ENCODE measurements at places on chromosomes 5 and 9.

DNA sequence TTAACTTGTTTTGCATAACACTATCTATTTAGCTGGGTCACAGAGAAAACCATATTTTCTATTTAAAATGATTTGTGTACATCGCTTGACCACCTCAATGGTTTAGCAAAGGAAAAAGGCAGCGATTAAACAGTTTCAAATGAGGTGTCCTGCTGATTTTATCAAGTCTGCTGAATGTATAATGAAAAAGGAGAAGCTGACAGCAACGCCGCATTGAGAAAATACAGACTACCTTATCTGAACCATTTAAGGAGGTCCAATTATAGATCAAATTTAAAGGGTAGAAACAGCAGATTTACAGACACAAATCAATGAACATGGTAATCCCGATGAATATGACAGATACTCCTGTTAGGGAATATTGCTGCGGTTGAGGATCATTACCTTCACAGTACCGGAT lies 29.6 kb downstream of the PSMB7 start:
- DNase-seq = no peak

- no peak for DNase-seq
Measured at GRCh38 chr5:143614831-143615230, 197.1 kb upstream of the HMHB1 start.

GRCh38 chr5:149486726-149487635 lies 64.3 kb downstream of the CSNK1A1 start:
- DNase-seq = no peak

DNA sequence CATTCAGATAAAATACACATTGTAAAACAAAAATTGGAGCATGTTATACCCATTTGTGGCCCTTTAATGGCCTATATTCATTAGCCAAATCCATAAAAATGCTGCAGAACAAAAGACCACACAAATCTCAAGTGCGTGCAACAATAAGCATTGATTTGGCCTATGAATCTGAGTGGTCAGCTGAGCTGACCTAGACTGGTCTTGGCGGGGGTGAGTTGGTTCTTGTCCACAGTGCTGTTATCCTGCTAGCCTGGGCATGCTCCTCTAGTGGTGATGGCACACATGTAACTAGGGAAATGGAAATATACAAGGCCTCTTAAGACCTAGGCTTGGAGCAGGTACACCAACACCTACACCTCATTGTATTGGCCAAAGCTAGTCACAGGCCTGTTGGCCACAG lies 122.2 kb upstream of the TBCA start:
- no peak for DNase-seq

DNA sequence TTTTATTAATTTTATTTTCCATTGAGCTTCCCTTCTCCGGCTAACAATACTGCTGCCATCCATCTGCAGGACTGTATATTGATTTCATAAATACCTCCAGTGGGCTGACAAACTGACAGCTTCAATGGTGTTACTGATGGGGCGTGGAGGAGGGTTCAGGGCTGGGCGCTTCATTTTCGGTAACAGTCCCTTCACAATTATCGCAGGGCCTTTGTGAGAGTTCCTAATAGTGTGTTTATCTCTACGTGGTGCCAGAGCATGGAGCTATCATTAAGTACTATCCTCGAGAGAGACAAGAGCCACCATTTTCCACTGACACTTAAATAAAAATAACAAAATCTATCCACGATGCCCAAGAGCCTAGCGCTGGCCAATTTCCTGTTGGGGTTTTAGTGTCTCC lies 307.0 kb upstream of the PANK3 start:
- DNase-seq = no peak

DNA sequence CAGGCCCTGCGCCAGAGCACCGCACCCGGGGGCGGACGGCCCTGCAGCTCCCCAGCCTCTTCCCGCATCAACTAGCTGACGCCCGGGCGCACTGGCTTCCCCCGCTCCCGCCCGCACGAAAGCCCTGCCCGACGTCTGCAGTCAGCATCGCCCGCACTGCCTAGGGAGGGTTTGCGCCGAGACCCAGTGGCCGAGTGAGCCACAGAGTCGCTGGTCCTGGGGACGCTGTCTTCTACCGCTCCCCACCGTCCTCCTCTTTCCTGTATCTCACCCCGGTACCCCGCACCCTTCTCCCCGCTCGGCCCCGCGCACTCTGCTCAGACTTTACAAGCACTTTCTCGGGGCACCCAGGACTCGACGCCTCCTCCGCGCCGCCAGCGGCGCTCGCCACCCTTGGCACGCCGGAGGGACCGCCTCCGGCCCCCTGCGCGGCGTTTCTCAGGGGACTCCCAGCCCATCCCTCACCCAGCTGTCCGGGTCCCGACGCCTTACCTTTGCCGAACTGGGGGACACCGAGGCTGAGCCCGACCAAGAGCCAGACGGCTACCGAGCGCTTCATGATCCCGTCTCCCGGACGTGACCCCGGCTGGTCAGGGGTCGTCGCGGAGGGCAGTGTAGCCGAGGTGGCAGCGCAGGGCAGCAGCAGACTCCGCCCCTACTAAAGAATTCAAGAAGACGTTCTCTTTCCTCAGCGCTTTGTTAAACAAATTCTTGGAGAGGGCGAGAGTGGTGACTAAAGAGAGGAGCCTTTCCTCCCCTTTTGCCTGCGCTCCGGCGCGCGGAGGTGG lies 670 bp downstream of the EDIL3 start:
- DNase-seq = no peak

DNA sequence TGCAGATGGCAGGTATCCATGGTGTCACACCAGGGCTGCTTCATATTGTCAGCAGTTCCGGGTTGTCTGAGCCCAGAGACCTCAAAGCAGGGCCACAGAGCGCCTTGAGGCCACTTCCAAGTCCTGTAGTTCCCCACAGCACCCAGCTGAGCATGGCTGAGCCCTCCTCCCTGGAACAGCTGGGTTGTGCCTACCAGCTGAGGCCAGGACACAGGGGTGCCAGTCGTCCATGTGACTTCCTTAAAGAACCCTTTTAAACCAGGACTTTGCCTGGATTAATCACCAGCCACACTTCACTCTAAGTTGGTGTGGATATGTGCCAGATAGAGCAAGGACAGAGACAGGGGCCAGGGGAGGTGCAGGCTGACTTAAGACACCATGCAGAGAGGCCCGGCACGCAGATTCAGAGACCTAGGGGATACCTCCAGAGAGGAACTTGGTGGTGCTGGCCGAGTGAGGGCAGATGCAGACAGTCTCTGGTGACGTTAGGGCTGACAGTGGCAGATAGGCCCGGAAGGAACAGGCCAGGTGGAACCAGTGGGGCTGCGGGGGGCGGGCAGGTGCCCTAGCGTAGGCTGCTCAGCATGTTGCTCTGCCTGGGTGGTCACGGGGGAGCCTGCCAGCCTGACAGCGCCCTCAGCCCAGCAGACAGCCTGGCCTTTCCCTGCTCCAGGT lies 142.7 kb downstream of the CACNA1B start:
- no peak for DNase-seq

DNA sequence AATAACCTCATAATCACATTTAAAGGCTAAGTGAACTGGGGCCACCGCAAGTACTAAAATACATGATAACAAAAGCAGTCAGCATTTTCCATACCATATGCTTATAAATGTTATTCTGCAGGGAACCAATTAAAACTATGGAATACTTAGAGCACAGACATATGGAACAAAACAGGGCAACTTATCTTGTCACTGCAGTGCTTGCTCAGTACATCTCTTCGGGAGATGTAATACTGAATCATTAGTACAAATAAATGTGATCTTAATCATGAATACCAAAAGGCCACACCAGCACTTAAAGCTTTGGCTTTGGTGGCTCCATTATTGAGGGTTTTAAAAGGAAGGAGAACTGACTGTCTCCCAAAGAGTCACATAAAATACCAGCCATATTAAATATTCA lies 32.1 kb downstream of the PRUNE2 start:
- no peak for DNase-seq

GRCh38 chr5:153489611-153490010 lies 859 bp upstream of the GRIA1 start:
- no peak for DNase-seq

- DNase-seq = no peak
Measured at GRCh38 chr5:33795496-33795895, 96.3 kb downstream of the ADAMTS12 start.

- DNase-seq = no peak
Measured at GRCh38 chr5:137216976-137217598, 282.0 kb downstream of the SPOCK1 start.

DNA sequence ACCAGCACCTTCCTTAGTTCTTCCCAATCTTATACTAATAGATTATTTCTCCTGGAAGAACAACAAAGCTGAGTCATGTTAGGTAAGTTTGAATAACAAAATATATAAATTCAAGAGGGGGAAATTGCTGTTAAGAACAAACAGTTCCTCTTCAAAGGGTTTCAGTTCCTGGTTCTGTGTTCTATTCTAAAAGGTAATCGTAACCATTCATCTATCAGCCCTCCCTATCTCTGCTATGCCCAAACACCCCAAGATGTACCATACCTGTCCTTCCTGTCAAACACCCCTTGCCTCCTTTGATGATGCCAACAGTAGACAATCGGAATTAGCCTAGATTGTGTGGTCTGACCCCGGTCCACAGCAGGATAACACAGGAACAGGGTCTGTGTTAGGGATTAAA lies 4.2 kb upstream of the RNF180 start:
- no peak for DNase-seq

- no peak for DNase-seq
Measured at GRCh38 chr5:96742538-96742937, 65.2 kb downstream of the ERAP1 start.

DNA sequence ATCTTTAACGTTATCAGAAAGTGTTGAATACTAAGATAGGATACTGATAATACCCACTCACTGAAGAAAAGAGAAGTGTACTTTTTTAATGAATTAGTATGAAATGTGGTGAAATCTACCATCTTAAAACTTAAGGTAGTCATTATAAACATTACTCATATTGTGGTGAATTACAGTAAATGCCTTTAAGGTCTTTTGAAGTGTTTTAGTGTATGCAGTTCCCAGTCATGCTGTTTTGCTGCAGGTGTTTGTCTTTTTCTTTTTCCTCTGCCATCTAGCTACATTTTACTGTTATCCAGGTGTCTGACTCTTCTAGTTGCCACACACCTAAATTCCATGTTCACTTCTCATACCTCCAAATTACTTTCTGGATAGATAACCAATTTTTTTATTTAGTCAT lies 72.6 kb downstream of the ERMP1 start:
- no peak for DNase-seq

DNA sequence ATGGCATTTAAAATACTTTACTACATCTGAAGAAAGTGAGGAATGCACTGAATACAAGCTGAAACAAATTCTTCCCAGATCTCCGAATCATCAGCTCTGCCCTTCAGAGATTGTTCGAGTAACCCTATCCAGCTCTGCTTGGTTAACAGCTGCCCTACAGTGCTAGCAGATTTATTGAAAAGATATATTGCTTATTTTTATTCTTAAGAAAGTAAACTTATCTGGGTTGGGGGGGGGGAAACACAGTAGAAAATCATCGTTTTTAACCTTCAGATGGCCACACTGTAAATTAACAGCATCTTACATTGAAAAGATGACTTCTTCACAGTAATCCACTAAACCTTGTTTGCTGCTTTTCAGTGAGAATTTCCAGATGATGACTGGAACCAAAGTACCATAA lies 210.8 kb downstream of the NFIB start:
- no peak for DNase-seq

GRCh38 chr9:28105001-28105400 lies 531.7 kb upstream of the C9orf72 start:
- no peak for DNase-seq

GRCh38 chr5:57436586-57436985 lies 46.0 kb downstream of the ACTBL2 start:
- no peak for DNase-seq

- DNase-seq = peak; percentile 89
Measured at GRCh38 chr5:138654281-138654867, 79.2 kb upstream of the HSPA9 start.

DNA sequence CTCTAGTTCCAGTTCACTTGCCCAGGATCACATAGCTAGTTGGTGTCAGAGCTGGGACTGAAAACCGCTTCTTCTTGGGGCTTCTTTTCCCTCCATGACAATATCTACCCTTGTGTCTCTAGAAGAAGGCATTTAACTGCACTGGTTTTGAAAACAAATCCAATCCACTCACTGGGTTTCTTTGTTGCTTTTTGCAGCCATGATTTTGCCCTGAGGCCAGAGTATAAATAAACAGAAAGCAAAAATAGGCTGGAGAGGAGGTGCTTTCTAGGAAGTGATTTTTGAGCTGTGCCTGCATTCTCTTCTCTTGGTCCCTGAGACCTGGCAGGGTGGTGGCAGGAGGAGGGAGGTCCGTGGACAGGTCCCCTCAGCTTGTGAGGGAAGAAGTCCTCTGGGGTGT lies 6.9 kb upstream of the TRIO start:
- DNase-seq = no peak

DNA sequence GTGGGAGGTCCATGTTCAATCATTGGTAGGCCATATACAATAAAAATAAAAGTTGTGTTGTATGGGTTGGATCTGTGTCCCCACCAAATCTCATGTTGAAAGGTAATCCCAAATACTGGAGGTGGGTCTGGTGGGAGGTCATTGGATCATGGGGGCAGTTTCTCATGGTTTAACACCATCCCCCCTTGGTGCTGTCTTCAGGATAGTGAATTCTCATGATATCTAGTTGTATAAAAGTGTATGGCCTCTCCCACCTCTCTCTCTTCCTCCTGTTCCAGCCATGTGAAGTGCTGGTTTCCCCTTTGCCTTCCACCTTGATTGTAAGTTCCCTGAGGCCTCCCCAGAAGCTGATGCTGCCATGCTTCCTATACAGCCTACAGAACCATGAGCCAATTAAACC lies 15.1 kb downstream of the SPATA9 start:
- no peak for DNase-seq

- no peak for DNase-seq
Measured at GRCh38 chr5:1558944-1559343, 35.2 kb upstream of the LPCAT1 start.

DNA sequence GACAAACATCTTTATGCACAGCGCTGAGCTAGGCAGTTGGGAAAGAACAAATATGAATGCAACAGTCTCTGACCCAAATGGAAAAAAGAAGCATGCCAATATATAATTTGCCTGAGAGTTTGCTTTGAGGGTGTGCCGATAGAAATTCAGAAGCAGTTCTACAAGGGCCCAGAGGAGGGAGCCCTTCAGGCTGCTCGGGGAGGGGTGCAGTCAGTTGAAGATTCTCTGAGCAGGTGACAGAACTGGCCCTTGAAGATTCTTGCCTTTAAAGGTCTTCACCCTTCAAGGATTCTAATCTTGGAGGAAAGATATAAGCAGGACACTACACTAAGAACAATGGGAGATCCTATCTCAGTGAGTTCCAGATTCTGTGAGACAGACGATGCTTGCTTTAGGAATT lies 3.7 kb upstream of the PAPPA start:
- peak; percentile 9 for DNase-seq

DNA sequence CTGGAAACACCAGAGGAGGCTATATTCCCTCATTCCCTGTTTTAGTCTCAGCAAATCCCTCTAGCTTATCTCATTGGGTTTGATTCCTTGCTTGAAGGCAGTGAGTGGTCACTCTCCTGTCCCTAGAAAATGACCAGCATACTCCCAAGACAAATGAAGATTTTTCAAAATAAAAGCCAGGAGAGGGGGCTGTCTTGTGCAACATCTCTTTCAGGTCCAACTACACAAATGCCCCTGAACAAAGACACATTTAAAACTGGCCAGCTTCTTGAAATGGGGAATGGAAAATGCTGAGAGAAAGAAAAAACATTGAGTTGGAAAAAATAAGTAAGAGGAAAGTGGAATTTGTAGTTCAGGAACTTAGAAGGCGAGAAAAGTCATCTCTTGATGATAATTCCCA lies 49.3 kb upstream of the FAM169A start:
- DNase-seq = no peak

- DNase-seq = no peak
Measured at GRCh38 chr9:76394960-76395252, 680 bp upstream of the RFK start.
